ENCODE measurements at places on chromosomes 5 and 9.
A peak's percentile ranks its signal among the peaks of the same experiment; 100 is the strongest.

- no peak for DNase-seq
Observed at GRCh38 chr5:172028167-172028566, 21.7 kb upstream of the FBXW11 start.

DNA sequence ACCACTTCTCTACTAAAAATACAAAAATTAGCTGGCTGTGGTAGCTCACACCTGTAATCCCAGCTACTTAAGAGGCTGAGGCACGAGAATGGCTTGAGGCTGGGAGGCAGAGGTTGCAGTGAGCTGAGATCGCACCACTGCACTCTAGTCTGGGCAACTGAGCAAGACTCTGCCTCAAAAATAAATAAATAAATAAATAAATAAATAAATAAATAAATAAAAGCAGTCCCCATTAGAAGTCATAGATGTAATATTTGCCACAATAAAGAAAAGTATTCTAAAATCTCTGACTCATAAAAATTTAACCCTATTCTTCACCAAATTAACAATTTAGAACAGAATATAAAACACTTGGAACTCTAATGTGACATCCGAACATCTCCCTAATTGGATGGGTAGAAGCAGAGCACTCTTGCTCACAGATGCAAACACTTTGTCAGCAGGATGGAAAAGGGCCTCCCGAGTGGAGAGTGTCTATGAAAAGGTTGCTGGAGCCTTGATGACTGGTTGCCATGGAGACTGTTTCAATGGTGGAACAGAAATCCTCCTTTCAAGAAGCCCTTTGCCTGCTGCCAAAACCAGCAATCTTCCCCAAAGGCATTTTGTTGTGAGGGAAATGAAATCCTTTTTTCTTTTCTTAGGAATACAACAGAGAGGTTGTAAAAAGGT, 38.9 kb upstream of the TRAF1 start:
- no peak for DNase-seq

- peak; percentile 72 for DNase-seq
Observed at GRCh38 chr9:116717150-116717549, 30.0 kb downstream of the TRIM32 start.

DNA sequence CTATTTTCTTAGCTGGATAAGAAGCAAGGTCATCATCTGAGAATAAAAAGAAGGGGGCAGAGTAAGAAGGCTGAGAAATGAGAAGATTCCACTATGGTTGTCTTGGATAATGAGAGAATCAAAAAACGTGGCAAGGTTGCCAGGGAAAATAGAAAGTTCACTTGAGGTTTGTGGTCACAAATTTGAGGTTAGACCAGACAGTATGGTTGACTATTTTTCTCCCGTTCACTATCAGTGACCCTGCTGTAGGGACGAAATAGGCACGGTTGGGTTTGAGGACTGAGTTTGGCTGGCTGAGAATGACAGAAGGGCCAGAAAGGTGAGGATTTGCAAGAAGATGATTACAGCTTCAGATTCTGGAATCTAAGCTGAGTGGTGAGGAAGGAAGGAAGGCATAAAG, 266.0 kb upstream of the ZNF462 start:
- DNase-seq = no peak

DNA sequence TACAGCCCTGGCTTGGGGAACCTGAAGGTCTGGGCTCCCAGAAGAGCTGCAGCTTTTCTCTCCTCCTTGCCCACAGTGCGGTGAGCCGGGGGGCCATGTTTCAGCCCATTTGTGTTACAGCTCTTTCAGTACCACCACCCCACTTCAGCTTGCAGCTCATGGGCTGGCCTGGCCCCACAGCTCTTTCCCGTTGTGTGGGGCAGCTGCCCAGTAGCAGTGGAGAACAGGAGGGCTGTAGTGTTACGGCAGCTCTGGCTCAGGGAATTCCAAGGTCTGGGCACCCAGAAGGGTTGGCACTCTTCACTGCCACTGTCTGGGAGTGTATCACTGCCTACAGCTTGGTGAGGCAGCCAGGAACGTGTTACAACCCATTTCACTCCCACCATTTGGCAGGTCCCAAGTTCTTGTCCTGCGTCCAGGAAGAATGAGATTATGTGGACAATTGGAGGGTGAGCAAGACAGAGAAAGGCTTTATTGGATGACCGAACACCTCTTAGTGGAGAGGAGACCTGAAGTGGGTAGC, 390.5 kb downstream of the KDM4C start:
- no peak for DNase-seq

DNA sequence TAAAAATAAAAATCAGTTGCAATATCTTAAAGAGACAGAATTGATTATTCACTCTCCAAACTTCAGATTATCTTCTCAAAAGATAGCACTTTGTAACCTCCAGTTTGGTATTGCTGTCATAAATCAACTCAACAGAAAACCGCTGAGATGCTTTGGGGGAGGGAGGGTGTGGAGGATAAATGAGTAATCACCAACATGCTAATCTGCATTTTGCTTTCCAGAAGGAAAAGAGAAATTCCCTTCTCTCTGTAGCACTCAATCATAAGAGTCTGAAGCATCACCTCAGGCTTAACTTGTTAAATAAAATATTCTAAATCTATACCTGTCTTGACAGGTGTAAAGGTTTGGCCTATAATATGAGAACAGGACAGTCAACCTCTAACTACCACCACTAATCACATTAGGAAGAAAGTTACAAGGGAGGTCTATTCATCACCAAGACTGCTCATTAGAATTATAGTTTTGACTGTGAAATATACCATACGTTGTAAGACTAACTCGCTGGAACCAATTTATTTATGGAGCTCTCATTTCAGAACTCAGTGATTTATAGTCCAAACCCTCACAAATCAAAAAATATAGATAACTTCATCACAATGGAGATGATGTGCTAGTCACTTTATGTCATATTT, 89.0 kb downstream of the PIK3R1 start:
- DNase-seq = peak; percentile 40

DNA sequence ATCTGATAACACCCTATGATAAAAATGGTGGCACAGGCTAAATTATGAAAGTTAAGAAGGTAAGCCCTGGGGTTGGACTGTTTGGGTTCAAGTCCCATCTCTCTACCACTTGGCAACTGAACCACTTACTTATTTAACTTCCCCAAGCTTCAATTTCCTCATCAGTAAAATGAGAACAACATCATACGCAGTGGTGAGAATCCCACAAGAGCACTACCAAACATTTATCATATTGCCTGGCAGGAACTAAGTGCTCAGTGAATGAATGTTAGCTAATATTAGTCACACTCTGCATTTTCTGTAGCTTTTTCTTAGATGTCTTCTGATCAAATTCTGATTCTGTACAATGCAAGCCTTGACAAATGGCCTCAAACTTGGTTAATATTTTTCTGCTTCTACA, 306.7 kb downstream of the EBF1 start:
- no peak for DNase-seq

Data from fibroblast of skin of left biceps (primary cell).